Hindlimb muscle (tissue), 1 donor: ENCODE measurements at places on chromosomes 2 and 18.

GRCh38 chr2:158668001-158668765, 126.9 kb upstream of the DAPL1 start:
- peak; percentile 73 for DNase-seq

DNA sequence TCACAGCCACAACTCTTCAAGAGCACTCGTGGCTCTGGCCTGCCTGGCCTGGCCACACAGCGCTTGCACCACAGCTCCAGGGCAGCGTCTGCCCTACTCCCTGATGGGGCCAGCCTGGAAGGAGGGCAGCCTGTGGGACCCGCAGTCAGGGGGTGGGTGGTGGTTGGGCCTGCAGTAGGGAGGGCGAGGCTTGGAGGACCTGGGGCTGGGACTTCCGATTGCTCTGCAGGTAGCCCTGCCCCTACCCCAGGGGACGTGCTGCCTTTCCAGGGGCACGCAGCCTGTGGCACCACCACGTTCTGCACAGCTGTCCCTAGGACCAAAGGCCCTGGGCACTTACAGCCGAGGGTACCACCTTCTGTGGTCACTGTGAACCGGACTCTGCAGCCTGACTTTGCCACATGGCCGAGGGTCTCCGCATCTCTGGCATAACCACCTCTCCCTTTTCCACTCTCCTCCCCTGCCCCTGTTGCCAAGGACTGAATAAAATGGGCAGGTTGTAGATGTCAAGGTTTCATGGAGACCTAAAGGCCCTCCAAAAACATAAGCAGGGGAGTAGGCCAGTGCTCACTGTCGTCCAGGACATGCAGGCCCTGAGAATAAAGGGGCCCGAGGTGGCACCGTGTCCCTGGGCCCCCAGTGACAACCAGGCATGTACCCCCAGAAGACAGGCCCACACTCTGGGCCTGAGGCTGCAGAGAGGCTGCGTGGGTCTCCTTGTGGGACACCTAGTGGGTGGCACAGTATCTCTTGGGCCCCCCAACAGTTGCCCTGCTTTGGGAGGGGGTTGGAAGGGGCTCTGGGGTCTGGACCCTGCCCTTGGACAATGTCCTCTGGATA, 87.3 kb downstream of the INHBB start:
- DNase-seq, result no peak

GRCh38 chr2:102147935-102148334, 5.4 kb downstream of the IL1R1 start:
- DNase-seq, result no peak

GRCh38 chr2:8215982-8216381, 465.9 kb upstream of the ID2 start:
- no peak for DNase-seq

- no peak for DNase-seq
Measured at GRCh38 chr2:227578642-227579041, 20.1 kb upstream of the SCYGR2 start.

- no peak for DNase-seq
Measured at GRCh38 chr2:174586418-174587295, 10.9 kb downstream of the WIPF1 start.

DNA sequence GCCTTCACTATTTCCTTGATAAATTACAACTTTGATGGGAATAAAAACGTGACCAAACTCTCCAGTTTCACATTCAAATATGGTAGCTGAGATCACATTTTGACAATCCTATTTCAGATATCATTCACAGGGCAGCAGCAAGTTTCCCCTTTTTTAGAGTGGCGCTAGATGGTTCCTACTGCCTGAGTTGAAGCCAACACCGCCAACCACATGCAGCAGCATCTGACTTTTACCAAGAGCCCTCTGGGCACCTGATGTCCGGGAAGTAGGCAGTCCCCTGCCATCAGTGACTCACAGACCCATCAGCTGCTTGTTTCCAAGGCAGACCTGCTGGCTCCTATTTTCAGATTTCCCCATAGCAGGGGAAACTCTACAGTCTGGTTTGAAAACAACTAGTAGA, 4.0 kb upstream of the MREG start:
- DNase-seq, result no peak

- no peak for DNase-seq
Measured at GRCh38 chr2:119008108-119008507, 66.1 kb downstream of the MARCO start.

GRCh38 chr2:214076527-214076926, 334.3 kb upstream of the VWC2L start:
- DNase-seq, result no peak

DNA sequence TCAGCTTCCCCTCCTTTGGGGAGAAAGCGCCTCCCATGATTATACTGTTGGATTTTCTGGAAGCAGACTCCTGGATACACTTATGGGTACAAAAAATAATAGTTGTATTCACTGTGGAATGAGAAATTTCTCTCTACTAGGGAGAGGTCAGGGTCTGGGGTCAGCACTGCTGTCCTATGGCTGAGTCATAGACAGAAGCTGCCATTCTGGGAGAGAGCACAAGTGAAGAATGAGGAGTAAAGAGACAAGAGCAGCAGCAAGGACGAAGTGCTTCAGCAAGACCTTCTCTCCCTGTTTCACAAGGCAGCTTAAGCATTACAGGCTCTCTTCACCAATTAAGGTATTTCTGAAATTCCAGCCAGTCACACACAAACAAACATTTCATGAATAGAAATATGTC, 10.1 kb upstream of the UNC80 start:
- DNase-seq, result no peak

DNA sequence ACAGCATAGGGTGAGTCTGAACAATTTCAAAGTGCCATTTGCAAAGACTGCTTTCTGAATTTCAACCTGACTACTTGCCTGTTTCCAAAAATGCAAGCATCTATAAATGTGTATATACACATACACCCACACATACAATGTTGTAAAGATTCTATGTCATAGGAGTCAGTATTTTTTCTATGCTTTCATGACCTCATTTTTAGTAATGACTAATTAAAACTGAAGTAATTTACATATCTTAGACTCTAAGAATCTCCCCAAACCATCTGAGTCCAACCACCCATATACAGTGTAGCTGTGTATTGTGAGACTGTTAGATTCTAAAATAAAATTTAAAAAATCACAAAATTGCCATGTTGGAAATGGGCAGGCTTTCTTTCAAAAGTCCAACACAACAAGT, 162.0 kb upstream of the STK17B start:
- DNase-seq, result no peak

DNA sequence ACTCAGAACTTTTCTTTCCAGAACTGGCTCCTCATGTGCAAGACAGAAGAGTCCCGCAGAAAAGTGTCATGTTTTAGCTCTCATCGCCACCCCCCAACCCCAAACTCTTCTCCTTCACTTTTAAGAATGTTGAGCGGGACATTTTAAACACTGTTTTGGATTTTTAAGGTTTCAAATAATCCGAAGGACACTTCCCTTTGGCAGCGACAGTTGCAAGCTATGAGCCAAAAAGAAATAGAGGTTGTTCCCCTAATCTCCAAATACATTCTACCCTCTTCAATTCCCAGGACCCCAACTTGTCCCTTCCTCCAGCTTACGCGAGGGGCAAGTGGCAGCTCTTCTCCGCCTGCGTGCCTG, 678 bp upstream of the UBE2E3 start:
- DNase-seq, result peak; percentile 41

GRCh38 chr2:58156780-58157179, 84.3 kb downstream of the FANCL start:
- DNase-seq, result no peak

DNA sequence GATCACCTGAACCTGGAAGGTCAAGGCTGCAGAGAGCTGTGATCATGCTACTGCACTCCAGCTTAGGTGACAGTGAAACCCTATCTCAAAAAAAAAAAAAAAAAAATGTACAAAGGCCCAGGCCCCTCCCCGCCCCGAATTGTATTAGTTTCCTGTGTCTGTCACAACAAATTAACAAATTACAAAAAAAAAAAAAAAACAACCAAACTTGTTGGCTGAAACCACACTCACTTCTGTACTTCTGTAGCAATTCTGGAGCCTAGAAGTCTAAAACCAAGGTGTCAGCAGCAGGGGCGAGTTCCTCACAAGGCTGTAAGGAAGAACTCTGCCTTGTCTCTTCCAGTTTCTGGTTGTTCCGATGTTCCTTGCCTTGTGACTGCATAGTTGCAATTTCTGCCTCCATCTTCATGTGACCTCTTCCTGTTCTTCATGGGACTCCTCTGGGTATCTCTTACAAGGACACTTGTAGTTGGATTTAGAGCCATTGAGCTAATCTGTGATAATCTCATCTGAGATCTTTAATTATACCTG, 100.8 kb upstream of the ZSWIM2 start:
- peak; percentile 11 for DNase-seq

DNA sequence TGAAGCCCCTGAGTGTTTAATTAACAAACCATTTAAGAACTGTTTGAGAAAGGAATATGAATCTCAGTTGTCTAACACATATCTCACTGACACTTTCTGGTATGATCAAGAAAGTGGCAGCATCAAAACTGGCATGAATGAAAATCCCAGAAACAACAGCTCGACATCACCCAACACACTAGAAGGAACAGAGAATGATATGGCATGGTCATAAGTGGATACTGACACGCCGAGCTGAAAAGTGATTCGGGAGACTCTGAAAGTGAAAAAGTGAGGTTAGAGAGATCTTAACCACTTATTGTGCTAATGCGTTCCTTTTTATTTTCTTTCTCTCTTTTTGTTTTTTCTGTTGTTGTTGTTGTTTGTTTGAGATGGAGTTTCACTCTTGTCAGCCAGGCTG, 37.9 kb downstream of the MRPL35 start:
- DNase-seq, result no peak

DNA sequence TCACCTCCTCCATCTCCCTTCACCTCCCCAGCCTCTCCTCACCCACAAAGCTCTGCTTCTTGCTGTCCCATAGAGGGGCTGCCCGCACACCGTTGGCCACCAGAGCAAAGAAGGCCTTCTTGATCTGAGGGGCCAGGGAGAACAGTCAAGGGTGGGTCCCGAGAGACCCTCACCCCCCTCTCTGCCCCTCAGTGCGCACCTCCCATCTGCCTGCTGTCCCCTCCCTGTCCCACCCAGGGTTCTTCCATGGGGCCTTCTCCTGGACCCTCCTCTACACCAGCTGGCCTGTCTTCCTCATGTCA, 3.2 kb downstream of the PRKAG3 start:
- no peak for DNase-seq

DNA sequence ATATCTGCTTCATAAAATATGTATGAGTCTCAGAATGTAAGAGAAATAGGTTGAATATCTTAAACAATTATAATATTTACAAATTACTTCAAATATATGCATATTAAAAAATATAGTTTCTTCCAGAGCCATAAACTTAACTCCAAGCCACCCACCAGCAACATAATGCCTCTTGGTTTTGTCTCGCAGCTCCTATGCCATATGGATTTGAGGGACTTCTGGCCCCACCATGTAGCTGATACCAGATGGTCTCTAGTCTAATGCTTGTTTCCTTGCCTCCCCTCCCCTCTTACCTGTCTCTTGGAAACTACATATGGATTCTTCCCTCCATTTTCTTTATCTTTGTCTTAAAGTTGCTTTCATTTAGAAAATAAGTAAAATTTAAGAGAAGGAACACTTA, 114.3 kb downstream of the GCA start:
- no peak for DNase-seq

GRCh38 chr2:178247250-178247649, 52.9 kb downstream of the OSBPL6 start:
- DNase-seq, result no peak

DNA sequence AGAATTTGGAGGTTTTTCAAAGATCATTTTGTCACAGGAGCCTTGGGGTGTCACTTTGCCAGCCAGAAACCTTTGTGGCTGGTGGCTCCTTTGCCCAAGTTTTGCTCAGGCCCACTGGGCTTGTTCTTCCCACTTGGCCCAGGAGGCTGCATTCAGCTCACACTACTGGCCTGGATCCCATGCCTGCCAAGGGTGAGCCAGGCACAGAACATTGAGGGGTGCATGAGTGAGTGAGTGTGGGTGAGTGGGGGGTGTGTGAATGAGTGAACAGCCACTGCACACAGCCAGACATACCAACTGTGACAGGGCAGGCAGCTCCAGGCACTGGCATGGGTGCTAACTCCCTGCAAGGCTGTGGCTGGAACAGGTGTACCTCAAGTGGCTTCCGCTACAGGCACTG, 39.6 kb downstream of the FAM171B start:
- DNase-seq, result no peak

GRCh38 chr2:198371921-198372543, 567.6 kb downstream of the PLCL1 start:
- DNase-seq, result no peak

DNA sequence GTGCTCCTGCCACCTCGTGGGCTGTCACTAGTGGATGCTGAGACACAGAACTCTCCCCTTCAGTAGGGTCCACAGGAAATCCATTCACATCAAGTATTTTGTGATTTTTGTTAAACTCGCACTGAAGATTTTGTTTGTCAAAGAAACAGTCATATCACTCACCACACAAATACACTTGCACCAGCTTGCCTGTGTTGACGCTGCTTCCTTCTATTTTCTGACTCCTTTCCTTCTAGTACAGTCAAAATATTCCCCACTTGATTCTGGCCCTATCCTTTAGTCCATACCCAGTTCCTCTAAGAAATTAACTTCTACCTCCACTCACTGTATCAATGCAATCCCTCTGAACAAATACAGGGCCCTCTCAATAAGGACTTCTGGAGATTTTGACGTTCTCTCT, 213.2 kb upstream of the ARL4C start:
- DNase-seq, result no peak

GRCh38 chr18:73340135-73340977, 472.6 kb upstream of the NETO1 start:
- DNase-seq, result no peak

GRCh38 chr2:236242057-236242495, 22.1 kb downstream of the ASB18 start:
- DNase-seq, result no peak

DNA sequence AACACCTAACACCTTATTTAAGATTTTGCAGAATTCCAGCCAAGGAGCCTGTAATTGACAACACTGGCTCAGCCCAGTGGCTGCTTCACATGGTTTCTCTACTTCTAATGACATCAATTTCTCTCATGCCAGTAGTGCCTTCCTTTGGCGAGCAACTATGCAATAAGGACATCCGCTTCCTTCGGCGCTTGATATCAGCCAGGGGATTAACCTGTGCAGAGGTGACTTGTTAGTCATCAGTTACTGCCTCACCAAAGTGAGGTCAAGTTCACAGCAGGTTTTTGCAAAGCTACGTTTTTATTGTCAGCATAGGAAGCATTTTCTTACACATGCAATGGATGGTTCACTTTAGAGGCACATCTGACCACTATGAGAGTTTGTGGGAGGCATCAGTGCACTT, 24.0 kb upstream of the EDAR start:
- DNase-seq, result no peak

DNA sequence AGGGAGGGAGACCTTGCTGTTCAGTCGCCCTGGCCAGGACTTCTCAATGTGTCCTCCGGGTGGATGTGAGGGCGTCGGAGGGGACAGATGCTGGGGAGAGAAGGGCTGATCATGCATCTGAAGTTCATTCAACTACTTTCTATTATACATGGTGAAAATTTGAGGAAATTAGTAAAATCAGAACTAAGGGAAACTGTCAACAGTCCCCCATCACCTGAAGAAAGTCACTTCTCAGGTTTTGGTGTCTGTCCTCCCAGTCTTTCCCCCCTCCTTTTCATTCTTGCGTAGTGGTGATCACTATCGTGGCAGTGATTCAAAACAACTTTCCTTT, 17.4 kb upstream of the ACKR3 start:
- no peak for DNase-seq
